Stimulated activated CD4-positive, alpha-beta T cell treated with anti-CD3 and anti-CD28 coated beads, Interleukin-12 subunit alpha, Interleukin-12 subunit beta, amount 100 ng/mL, for 24 hours (primary cell): ENCODE measurements at places on chromosomes 4 and X.

GRCh38 chr4:88188738-88189417 lies 30.4 kb upstream of the ABCG2 start:
- DNase-seq, result no peak

DNA sequence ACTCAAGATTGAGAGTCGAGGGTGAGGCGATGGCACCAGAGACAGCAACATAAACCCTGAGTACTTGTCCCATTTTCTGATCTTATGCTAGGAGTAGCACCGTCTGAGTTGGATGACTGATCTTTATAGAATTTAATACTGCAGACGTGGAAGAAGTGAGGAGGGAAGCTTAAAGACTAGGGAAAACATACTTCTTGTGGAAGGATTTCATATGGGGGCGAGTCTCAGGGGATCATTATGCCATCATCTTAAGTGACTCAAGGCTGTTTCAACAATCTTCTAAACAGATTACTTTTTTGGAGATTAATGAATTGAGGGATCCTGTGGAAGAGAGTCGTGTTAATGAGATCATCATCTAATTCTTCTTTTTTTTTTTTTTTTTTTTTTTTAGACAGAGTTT lies 17.2 kb upstream of the FAT1 start:
- no peak for DNase-seq

DNA sequence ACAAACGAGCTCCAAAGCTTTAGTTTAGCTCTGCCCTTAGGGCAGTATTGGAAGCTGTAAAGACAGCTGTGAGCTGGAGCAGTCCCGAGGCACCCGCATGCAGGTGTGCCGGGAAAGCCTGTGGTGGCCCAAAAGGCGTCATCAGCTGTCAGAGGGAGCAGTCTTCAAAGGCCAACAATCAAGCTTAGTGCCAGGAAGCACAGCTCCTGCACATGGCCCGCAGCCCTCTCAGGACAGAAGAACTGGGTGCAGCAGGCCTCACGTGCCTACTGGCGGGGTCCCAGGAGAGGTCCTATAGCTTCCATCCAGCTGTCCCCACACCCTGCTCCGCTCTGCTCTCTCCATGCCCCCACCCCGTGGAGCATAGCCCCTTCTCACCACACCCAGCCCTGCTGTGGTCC lies 92.2 kb upstream of the TRIM2 start:
- DNase-seq, result no peak

DNA sequence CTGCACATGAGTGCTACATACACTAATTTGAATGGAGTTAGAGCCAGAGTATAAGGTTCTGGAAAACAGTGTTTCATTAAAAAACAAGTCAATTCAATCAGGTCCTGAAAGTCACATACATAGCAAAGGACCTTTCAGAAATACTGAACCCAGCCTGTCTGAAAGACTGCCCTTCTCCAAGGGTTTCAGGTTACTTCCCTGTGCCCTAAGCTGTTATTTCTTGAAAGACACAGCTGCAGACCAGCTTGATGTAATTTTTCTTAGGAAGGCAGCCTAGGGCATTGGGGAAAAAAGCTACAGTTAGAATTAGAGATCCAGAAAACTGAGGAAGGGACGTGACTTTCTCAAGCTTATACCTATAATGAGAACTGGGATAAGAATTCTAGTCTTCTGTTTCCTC lies 155.9 kb upstream of the MAOA start:
- no peak for DNase-seq

GRCh38 chr4:33162122-33162521 lies 2442.0 kb downstream of the PCDH7 start:
- no peak for DNase-seq

GRCh38 chr4:165656399-165656798 lies 216.6 kb upstream of the TLL1 start:
- DNase-seq, result no peak

DNA sequence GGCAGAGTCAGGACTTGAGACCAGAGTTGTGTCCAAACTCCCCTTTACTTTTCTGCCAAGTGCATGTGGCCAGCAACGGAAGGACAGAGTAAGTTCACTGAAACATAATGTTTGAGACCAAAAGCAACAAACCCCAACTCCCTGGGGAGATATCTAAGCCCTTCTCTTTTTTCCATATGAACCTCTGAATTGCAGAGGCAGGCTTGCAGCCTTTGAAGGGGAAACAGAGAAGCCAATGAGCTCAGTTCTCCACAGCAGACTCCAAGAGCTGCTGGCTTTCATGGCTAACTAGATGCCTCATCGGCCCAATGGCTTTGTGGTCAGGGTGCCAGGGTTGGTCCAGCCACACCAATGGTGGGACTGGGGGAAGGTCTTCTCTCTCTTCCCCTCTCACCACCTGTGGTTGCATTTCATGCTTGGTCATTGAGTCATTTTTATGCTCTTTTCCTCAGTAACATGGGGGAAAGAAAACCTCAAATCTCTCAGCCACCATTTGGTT lies 34.0 kb downstream of the STARD8 start:
- no peak for DNase-seq

DNA sequence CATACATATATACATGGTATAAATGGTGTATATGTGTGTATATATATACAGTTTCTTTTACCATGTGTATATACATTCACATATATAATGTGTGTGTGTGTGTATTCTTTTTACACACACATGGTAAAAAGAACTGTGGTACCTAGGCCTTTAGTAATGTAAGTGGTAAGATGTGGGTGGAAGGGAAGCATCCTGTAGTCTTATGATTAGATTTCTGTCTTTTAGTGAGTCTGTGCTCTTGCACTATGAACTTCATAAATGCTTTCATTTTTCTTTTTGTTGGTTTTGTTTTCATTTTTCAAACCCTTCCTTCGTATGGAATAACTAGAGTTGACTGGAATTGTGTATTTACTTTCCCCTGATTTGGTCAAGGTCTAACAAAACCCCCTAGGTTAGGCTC lies 12.1 kb downstream of the PABPC4L start:
- DNase-seq, result no peak

- DNase-seq, result peak; percentile 17
These were observed 765 bp downstream of the ENOPH1 start for GRCh38 chr4:82430964-82431745.

DNA sequence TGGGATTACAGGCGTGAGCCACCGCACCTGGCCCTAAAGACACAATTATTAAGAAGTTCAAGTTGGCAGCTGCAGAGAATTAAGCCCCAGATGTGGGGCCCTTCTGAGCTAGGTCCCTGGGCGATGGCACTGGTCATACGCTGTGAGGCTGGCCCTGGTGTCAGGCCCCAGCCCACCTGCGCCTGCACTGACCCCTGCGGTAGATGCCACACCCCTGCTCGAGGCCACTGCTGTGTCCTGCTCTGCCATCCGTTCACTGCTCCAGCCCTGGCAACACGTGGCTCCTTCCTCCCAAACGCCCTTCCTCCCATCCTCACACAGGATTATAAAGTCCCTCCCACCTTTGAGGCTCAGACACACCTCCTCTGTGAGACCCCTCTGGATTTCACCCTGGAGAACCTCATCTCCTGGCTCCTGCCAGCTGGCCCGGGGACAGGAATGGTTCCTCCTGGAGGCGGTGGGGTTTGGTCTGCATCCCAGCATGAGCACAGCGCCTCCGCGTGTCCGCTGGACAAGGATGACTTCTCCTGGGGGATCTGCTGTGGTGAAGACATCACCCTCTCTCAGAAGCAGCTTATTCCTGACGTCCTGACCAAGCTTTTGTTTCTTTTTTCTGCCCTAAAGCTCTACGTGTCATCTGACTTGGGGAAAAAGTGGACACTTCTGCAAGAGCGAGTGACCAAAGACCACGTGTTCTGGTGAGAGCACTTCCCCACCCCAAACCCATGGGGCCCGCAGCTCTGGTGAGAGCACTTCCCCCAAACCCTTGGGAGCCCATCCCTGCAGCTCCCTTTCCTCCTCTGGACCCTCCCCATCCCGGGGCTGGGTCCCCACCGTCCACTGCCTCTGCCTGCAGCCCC lies 219.0 kb upstream of the PSAPL1 start:
- no peak for DNase-seq
